Retinal pigment epithelial cell (primary cell): ENCODE measurements at places on chromosomes 5 and 9.

DNA sequence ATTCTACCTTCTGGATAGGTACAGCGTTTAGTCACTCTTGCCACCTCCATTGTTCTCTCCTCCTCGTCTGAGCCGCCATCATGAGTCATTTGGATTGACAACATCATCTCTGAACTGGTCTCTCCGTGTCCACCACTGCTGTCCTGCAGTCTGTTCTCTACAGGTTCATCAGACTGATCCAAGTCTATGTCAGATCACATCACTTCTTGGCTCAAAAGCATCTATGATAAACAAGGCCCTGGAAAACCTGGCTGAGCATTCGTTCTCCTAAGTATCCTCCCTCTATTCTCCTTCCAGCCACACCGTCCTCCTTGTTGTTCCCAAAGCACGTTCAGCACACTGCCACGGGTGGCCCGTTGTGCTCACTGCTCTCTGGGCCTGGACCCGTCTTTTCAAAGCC is 50.5 kb downstream of the CTNND2 start:
- DNase-seq, result no peak

- no peak for DNase-seq
These were observed 10.3 kb downstream of the FKBP15 start for GRCh38 chr9:113210815-113211214.

- DNase-seq, result no peak
These were observed 33.7 kb downstream of the NIM1K start for GRCh38 chr5:43225649-43226245.

DNA sequence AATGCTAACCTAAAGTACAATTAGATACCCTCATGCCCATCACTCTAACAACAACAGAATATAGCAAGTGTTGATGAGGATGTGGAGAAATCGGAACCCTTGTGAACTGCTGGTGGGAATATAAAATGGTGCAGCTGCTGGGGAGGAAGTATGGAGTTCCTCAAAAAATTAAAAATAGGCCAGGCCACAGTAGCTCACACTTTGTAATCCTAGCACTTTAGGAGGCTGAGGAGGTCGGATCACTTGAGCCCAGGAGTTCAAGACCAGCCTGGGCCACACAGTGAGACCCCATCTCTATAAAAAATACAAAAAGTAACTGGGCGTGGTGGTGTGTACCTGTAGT is 18.0 kb upstream of the MRNIP start:
- no peak for DNase-seq

DNA sequence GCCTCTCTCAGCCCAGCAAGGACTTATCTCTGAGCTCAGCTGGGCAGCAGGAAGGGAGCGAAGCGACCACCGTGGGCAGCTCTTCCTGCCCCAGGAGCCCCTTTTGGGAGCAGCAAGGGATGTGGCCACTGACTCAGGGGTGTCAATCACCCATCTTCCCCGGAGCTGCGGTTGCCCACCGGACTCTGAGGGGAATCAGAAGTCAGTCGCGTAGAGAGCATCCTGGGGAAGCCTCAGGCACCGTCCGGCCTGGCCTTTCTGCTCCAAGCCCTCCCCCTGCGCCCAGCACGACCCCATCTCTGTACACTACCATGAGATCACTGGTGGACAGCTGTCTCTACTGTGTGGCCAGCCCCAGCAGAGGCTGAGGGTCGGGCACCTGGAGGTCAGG is 24.6 kb downstream of the GFI1B start:
- no peak for DNase-seq

GRCh38 chr9:126687930-126688461 is 74.3 kb downstream of the LMX1B start:
- DNase-seq, result no peak
